ENCODE measurements at places on chromosomes 11 and 22.

- no peak for DNase-seq
Observed at GRCh38 chr11:1205121-1205986, 17.5 kb upstream of the MUC5B start.

GRCh38 chr11:123302751-123303195, 107.7 kb upstream of the CLMP start:
- no peak for DNase-seq

DNA sequence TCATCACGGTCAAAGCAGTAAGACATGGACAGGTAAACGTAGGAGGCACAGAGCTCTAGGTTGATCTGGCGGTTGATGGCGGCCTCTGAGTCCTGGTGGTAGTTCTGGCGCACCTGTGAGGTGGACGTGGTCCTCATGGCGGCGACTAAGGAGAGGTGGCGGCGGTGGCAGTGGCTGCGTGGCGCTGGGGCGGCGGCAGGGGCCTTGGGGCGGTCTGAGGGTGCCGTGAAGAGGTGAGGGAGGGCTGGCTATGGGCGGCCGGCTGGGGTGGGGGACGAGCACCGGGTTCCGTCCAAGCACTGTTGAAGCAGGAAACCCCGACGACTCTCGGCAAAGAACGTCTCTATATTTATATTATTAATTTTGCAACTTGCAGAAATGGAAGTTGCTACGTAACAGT, 85.6 kb downstream of the RSF1 start:
- DNase-seq = no peak

DNA sequence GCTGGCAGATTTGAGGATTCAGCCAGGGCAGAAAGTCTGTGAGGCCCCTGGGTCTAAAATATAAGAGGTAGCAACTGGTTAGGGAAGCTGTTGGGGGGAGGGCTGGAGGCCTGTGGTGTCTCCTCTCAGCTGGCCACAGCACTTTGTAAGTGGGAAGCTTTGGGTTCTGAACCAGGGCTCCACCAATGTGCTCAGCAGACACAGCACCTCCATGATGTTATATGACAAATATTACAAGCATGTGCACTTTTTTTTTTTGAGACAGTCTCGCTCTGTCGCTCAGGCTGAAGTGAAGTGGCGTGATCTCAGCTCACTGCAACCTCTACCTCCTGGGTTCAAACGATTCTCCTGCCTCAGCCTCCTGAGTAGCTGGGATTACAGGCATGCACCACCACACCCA, 8.0 kb downstream of the ARHGAP1 start:
- DNase-seq = no peak

DNA sequence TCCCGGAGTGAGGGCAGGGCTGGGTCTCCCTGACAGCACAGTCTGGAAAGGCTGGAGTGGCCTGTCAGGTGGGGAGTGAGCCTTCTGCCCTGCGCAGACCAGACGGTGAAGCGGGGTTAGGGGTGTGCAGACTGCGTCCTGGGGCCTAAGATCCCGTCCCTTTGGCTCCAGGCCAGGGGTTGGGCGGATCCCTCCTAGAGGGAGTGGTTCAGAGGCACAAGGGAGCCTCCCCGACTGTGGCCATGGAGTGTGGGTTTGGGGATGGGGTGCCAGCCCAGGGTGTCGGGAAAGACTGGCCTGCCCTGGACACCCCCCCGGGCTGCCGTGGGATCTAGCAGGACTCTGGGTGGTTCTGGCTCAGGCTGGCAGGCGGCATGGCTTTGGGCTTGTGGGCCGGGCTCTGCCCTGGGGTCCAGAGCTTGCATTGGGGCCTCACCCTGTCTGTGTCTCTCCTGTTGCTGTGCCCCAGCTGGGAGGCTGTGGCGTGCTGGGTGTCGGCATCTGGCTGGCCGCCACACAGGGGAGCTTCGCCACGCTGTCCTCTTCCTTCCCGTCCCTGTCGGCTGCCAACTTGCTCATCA, 19.5 kb downstream of the TSPAN4 start:
- no peak for DNase-seq

DNA sequence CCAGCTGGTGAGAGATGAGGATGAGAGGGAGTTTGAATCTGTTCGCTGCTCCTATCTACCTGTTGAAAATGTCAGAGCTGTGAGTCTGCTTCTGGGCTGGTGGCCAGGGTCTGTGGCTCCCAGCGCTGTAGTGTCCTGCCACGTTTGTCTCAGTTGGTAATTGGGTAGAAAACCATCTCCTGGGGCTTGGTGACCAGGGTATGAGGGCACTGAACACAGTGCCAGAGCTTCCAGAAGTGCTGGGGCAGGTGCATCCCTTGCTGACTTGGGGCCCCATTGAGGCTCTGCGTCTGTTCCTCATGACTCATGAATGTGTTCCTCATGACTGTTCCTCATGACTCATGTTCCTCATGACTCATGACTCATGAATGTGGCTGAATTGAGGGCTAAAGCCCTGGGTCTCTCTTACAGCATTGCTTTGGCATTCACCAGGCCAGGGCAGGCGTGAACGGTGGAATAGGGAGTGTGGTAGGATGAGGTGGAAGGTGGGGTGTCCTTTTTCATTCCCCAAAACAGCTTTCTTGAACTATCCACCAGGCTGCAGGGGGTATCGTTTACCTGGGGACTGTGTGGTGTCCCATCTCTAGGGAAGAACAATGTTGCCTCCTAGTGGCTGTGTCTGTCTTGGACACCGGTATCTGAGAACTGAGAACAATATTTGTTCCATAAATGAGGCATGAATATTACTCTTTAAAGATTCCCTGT, 139.5 kb downstream of the COMMD9 start:
- DNase-seq = no peak

GRCh38 chr11:117918366-117919255, 10.6 kb downstream of the TMPRSS13 start:
- DNase-seq = no peak

DNA sequence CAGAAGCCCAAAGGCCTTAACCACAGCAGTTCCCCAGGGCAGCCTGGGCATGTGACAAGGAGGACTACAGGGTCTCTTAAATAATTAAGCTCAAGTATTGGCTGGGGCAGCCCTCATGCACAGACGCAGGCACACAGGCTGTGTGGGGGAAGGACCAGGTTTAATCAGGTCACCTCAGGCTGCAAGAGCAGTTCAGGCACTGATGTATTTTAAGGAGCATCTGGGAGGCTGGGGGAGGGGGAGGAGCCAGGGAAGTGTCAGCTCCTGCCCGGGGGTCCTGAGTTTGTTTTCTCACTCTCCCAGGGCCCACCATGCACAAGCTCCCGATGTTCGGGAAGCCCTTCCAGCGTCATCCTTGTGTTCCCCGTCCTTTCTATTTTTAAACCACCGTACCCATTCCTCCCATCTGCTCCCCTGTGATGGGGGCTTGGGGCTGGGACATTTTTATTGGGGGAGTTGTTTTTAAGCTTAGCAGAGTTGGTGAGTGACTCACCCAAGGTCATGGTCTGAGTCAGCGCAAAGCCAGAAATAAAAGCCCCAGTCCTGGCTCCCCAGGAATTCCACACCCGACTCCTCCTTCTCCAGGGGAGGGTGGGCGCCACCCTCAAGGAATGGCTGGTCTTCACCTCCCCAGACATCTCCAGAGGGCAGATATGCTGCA, 2.4 kb downstream of the CSDC2 start:
- DNase-seq = no peak

DNA sequence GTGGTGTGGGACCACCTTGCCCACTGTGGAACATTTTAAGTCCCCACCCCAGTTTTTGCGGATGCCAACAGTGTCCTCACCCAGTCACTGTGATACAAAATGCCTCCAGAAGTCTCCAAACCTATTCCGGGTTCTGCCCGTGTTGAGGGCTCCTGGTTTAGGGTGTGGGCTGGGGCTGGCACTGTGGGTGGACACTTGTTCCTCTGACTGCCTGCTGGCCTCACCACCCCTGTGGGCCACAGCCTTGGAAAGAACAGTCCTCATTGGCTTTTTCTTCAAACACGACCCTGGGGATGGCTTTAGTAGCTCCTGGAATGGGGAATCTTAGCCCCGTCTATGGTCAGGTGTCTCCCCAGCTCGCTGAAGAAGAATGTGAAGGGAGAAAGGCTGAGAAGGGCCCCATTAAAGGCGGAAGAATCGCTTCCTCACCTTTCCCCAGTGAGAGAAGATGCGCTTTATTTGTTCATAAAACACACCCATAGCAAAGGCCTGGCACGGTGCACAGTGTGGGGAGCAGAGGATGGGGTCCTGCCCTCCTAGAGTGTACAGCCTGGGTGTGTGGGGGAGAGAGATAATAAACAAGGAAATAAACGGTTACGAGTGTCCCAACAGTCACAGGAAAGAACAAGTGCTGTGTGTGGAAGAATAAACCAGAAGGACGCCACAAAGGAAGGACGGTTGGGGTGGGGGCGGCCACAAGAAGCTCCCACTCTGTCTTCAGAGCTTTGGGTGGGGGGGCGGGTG, 91.6 kb upstream of the SLC22A12 start:
- no peak for DNase-seq
